CD4-positive, alpha-beta T cell treated with Interleukin-21 for 1 hour (primary cell): ENCODE measurements at places on chromosomes 6 and 20.

DNA sequence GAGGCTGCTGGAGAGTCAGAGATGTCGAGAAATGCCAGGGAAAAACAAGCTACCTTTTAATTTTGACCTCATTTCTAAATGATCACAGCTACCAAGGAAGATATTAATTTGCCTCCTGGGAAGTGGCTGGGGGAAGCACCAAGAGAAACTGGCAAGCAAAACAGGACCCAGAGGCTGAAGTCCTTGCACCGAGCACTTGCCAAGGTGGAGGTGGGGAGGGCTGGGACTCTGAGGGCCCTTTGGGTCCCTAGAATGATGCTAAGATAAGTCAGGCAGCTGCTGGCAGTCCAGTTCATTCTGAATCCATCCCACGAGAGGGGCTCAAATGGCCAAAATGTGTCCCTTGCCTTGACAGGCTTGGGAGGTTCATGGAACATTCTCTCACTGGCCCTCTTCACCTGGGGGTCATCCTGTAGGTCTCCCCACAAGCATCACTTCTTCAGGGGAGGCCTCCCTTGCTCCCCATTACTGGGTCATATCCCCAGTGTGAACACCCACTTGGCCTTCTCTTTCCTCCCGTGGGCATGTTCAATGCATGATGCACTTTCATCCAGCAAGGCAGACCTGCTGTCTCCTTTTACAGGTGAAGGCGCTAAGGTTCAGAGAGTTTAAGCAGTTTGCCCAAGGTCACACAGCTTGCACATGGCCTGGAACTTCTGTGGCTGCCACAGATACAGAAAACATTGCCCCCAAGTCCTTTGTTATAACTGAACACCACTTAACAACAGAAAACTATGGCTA, 39.1 kb upstream of the BLCAP start:
- DNase-seq, result no peak

- DNase-seq, result no peak
Measured at GRCh38 chr20:32796383-32796948, 23.3 kb upstream of the MAPRE1 start.

DNA sequence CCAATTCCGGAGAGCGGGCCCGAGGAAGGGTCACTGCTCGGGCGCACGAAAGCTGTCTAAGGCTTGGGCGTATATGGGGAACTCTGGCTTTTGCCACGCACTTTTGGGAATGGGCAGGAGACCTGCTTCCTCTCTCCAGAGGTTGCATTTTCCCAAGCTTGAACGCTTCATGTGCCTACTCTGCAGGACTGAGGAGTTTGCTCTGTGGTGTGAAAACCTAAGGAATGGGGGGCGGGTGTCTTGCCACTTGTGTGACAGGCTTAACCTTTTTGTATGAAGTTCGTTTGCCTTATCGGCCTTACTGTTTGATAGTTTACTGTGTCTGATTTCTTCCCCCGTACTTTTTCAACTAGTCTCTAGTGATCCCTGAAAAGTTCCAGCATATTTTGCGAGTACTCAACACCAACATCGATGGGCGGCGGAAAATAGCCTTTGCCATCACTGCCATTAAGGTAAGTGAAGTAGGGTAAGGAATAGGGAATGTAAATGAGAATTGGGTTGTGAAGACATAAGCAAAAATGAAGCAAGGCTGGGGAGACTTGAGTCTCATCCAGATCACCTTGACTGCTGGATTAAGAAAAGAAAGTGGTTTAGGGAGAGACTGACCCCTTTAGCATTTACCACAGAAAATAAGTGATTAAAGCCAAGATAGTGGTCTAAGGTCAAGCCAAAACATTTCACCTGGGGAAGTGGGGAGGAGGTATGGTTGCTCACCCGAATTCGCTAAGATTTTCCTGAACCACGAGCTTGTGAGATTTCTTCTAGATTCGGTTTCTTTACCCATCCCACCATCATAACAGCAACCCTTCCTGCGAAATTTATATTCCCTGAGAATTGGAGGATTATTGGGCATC, 627 bp downstream of the RPS18 start:
- no peak for DNase-seq

DNA sequence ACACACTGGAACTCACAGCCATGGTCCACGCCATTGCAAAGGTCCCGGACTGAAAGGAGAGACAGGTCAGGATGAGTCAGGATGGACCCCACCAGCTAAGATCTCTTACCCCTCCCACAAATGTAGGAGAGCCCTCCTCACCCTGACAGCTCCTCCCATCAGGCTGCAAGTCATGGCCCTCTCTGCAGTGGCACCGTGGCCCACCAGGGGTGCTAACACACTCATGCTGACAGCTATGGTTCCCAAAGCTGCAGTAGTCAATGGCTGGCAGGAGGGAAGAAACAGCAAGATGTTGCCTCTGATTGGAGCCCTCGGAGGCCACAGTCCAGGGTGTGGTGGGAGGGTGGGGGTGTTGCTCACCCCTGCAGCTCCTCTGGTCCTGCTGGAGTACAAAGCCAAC, 5.7 kb upstream of the RBPJL start:
- no peak for DNase-seq

GRCh38 chr20:5511930-5512329, 195.2 kb upstream of the PROKR2 start:
- DNase-seq, result no peak

DNA sequence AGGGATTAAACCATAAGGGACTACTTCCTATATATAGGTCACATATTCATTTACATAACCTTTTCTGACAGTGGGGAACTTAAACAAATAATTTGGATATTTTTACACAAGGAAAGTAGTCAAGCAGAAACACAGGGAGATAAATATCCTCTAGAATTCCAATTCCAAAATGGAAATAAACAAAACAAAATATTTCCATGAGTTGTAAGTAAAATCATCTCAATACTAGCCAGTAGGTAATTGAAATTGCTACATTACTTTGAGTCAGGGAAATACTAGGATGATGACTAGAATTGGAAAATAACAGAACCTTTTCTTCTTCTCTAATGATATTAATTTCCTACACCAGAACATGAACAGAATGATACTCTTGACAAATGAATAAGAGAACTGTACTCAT, 1308.1 kb upstream of the GJE1 start:
- no peak for DNase-seq

- no peak for DNase-seq
Measured at GRCh38 chr6:14166839-14167238, 49.3 kb downstream of the CD83 start.

GRCh38 chr6:45808042-45808645, 207.5 kb downstream of the CLIC5 start:
- DNase-seq, result no peak

DNA sequence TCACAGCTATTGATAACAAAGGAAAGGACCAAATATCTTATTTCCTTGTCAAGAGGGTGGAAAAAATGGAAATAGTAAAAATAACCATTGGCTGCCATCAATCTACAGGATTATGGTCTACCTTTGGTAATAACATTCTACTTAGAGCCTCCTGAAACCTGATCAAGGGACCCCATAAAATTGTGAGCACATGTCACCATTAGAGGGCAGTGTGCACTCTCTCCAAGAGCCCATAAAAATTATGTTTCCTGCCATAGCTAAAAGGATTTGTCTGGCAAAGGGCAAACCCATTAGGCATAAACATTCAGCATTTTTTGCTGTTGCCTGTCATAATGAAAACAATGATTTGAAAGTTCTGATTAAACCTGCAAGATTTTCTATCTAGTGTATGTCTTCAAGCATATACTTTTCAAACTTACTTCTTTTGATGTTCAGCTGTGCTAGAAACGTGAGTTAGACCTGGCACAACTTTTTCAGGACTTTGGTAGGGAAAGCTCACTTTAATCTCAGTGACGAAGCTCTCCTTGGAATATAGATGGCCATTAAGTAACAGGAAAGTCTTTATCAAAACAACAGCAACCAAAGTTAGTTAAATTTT, 120.7 kb upstream of the ZFP64 start:
- peak; percentile 70 for DNase-seq

DNA sequence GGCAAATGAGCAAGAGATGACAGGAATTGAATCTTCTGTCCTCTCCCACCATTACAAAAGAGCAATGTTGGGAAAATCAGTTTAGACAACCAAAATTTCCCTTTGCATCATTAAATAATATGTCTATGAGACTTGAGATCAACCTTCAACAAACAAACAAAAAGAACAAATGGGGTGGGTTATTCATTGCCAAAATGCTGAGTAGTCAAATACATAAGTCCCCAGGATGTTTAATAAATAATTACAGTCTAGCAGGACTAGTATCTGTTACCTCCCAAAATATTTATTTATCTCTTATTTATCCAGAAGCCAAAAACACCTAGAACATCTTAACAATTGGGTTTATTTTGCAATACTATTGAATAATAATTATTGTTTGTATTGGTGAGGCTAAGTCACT, 16.2 kb upstream of the IRAK1BP1 start:
- DNase-seq, result no peak

DNA sequence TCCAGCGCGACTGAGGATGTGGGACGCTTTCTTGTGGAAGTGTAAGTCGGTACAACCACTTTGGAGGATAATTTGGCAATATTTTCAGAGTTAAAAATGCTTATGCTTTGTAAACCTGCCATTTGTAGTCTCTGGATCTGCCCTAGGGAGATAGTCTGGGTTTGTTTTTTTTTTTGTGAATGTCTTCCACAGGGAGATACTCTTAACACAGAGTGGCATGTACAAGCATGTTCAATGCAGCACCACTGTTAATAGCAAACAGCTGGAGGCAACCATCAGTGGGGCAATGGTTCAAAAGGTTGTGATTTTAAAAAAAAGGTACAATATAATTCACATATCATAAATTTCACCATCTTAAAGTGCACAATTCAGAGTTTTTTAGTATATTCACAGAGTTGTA, 22.4 kb downstream of the SLC9A8 start:
- DNase-seq, result no peak

DNA sequence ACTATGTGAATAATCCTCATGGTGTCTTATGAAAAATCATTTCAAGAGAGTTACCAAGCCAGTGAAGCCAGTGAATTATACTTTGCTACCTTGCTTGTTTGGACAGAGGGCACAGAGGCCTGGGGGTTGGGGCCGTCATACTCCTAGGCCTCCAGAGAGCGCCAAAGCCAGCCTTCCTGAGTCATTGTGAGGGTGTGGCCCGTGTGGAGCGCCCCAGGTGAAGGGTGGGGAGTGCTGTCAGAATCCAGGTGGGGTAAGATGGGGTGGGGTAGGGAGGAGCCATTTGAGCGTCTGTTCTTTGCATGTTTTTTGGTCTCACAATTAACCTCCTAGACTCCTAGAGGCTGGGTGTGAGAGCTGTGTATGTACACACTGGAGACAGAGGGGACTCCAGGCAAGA, 71.1 kb downstream of the PERP start:
- no peak for DNase-seq

DNA sequence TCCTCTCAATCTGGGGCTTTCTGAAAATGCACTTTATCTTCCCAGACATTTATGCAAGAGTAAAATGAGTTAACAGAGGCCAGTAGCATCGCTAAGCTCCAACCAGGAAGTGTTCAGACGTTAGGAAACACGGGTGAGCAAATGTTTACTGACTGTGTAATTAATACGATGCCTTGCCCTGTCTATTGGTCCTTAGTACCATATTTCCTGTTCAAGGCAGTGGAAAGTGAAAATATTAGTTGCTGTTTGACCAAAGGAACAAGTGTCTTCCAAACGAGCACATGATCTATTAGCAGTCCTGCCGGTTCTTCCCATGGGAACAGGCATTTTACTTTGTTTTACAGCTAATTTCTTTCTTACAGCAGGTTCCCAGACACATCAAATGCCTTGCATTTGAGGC, 311.1 kb upstream of the JAG1 start:
- DNase-seq, result no peak

DNA sequence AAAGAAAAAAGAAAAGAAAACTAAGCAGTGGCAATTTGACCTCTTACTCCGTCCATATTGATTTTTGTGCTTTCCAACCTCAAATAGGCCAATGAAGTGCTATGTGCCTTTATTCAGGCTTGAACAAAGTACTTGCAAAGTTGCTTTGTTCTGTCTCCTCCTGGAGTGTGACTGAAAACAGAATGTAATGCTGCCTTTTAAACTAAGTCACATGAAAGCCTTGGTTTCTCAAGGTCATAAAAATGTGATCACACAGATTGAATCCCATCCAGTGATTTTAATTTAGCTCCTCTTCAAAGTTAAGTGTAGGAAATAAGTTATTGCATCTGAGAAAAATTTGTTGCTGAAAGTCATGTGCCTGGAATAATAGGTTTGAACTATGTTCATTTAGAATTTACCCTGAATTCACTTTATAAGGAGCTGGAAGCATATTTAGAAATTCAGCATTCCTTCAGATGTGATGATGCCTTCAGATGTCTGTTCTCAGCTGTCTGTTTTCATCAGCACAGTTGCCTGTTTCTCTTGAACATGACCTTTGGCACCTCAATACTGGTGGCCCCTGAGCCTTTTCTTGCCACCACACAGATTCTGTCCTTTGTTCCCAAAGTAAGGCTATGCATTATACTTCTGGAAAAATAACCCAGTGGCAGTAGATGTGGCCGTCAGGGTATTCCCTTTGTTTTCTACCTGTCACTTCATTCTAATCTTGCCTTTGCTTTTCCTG, 48.8 kb downstream of the KIZ start:
- DNase-seq, result no peak

DNA sequence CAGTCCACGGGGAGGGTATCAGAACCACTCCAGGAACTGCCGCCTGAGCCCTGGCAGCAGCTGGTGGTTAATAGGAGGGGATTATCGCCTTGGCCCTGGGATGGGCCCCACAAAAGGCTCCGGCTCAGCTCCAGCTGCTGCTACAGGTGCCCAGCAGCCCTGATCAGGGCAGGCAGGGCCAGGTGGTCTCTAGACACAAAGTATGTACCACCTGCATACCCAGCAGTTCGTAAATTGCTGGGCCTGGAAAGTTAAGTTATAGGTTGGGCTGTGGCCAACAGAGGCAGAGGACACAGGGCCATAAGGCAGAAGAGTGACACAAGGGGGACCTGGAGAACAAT, 35.1 kb downstream of the RRBP1 start:
- no peak for DNase-seq

GRCh38 chr20:1154691-1155090, 30.1 kb downstream of the TMEM74B start:
- no peak for DNase-seq

GRCh38 chr6:45946352-45946751, 69.3 kb downstream of the CLIC5 start:
- DNase-seq, result no peak

GRCh38 chr6:144408161-144408560, 123.0 kb downstream of the UTRN start:
- DNase-seq, result no peak

DNA sequence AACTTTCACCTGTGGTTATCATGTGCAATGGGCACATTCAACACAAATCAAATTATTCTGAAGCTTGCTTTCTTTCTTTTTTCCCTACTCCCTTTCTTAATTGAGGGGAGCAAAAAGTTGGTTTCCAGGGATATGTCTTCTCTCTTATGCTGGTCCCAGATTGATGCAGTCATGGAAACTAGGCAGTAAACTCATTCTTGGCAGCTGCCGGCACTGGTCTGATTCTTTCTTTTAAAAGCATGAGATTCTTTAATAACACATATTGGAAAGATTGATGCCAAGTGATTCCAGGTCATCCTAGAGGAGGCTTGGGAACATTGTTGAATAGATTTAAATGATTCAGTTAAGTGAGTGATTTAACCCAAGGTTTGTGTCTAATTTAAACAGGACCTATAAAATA, 29.0 kb downstream of the PTPRA start:
- no peak for DNase-seq
